ENCODE measurements at places on chromosomes 2 and 18.

DNA sequence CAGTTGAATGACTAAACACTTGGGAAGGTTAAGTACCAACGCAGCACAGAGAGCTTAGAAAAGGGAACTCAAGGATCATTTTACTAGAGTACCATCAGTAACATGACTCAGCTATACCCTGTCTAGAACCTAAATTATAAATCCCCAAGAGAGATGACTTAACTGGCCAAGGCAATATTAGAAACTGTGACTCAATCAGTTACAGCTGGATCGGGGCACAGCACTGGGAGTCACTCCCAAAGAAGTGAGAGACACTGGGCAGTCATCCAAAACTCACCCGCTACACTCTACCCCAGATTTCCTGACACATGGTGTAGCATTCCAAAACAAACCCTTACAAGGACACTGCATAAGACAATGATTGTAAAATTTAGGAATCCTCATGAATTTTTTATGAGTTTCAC lies 17.7 kb downstream of the IWS1 start:
- no peak for DNase-seq

DNA sequence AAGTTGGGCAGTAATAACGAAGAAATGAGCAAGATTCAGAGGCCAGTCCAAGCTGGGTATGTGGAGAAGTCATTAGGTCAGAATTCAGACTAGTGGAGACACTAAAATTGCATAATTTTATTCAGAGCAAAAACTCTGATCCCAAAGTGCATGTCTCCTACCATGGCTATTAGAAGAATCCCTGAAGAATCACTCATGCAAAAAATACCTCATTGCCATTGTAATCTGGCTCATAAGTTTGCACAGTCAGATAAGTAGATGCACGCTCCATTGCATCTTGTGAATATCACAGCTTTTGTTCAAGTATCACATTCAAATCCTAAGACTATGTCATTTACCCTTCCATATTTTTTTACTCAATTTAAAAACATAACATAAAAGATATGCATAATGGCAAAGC lies 692.2 kb upstream of the KLHL29 start:
- DNase-seq, result no peak

DNA sequence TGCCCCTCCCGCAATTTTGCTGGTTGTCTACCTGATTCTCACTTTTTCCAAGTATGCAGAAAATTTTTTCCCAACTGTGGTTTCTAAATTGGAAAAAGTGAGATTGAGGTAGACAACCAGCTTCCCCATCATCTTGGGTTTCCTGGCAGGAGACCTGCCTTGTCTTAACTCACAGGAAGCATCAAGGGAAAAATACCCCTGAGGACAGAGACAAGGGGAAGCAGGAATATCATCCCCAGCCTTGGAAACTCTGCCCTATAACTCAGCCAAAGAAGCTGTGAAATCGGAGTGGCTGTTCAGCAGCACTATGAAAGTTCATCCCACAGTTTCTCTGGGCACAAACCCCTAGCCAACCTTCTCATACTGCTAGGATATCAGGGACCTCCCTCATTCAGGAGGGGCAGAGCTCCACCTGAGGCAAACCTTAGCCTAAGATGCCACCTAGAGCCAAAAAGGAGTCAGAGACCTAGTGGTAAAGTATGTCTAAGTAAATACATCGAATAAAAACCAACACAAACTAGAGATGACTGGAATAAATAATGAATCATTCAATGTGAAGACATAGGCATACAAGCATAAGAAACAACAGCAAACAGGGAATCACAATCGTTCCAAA lies 68.2 kb downstream of the ZSWIM2 start:
- DNase-seq, result no peak

DNA sequence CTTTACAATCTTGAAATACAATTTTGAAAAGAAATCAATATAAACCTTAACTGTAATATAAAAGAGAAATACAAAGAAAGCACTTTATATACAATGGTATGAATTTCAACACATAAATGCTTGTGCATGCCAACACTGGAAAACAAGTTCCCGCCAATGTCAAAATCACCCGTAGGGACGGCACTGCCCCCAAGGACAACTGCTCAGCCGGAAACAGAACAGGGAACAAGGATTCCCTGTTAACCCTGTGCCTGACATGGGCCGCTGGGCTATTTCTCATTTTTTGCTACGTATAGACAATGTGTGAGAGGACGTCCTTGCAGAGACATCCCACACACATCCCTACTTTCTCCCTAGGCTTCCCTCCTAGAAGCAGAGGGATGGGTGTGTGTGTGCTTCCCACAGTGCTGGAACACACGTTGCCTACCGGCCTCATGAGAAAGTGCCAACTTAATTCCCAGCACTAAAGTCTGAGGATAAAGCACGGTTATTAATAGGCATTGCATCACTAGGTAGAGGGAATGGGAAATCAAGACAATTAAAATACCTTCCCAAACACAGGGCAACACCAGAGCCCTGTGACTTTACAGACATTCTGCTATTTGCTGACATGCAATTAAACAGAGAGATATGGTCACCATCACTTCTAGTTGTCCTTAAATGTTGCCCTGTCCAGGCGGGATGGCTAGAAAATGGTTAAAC lies 14.4 kb downstream of the AFG3L2 start:
- DNase-seq, result no peak

DNA sequence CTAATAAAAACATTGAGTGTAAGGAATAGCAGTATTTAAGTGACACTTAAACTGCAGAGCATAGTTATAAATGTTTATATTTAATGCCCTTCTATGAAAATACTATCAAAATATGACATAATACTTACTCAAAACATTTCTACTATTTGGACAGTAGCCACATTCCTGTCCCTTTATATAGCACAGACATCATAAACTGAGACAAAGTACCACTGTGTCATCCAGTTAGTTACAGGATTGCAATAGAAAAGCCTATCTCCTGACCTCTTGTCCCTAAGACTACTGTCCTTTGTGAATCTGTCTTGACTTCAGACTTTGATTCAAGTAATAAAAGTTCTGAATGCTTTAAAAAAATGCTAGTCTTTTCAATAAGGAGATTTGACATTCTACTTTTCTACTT lies 1528.5 kb upstream of the NXPH2 start:
- no peak for DNase-seq

DNA sequence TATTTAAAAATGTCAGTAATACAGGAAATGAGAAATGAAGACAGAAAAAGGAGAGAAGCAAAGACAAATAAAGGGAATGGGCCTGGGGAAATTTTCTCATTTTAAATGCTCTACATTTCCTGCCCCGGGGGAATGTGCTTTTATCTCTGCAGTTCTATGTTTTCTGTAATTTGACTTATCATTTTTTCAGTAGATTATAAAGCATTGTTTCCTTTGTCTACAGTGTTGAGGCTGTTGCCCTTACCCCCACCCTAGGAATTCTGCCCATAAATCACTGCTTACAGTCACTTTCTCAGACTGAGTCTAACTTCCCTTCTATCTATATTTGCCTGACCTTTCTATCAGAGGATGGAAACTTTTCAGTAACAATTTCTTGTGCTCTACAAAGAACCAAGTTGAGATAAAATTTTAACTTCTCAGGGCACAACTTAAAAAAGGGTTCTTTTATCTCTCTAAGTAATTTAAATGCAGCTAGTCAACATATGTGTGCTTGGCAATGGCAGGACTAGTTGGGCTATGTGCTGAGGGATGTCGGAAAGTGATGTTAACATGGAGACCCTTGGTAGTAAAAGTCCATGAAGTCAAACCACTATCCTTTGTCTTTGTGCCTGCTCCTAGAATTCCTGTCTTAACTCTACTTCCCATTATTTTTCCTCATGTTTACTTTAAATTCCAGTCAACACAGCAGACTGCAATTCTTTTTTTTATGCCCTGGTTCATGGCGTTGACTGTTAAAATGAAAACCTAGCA lies 146.5 kb upstream of the MMADHC start:
- peak; percentile 8 for DNase-seq
